ENCODE measurements at places on chromosomes 12 and 14. TPM values are rescaled to one million over a fixed set of nuclear protein-coding genes. Genes with fewer than 3 reads are reported as not detected.

The PNMA1 gene
- 25.9 TPM for total RNA-seq

The SNAPC1 gene
- 10.2 TPM for total RNA-seq

The PMCH gene
- not detected for total RNA-seq

The GXYLT1 gene
- total RNA-seq, result 23.0 TPM

The SP7 gene
- total RNA-seq, result not detected

The CLEC1A gene
- total RNA-seq, result not detected

The SLCO1A2 gene
- not detected for total RNA-seq
